ENCODE measurements at places on chromosomes 3 and 15.

DNA sequence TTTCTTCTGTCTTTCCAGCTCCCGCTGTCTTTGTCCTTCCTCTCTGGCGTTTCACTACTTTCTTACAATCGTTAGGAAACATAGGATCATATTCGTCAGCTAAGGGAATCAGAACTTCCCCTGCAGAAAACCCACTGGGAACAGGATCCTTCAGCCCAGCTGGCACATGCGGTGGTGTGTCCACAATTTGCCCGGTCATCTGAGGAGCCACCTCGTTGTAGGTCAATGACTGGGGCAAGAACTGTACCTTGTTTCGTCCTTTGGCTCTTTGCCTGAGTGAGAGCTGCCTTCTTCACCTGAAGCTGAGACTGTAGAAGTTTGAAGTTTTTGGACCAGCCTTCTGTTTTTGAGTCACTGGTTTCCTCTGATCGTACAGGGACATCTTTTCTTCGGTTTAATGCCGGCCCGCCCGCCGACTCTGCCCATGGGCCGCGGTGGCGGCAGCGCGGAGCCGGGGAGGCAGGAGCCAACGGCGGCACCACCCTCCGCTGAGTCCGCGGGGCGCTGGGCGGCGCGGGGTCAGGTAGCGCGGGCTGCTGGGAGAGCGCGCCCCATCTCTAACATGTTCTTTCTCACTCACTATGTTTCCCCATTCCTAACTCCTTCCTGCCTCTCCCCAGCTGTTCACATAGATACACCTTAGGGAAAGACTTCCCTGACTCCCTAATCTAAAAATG lies 214.1 kb upstream of the NANOGP8 start:
- no peak for DNase-seq

- no peak for DNase-seq
Measured at GRCh38 chr15:72614810-72615532, 39.5 kb upstream of the GOLGA6B start.

GRCh38 chr15:44243141-44243540 lies 45.4 kb upstream of the GOLM2 start:
- DNase-seq = peak; percentile 8

GRCh38 chr3:113312416-113312815 lies 101.1 kb downstream of the BOC start:
- no peak for DNase-seq

DNA sequence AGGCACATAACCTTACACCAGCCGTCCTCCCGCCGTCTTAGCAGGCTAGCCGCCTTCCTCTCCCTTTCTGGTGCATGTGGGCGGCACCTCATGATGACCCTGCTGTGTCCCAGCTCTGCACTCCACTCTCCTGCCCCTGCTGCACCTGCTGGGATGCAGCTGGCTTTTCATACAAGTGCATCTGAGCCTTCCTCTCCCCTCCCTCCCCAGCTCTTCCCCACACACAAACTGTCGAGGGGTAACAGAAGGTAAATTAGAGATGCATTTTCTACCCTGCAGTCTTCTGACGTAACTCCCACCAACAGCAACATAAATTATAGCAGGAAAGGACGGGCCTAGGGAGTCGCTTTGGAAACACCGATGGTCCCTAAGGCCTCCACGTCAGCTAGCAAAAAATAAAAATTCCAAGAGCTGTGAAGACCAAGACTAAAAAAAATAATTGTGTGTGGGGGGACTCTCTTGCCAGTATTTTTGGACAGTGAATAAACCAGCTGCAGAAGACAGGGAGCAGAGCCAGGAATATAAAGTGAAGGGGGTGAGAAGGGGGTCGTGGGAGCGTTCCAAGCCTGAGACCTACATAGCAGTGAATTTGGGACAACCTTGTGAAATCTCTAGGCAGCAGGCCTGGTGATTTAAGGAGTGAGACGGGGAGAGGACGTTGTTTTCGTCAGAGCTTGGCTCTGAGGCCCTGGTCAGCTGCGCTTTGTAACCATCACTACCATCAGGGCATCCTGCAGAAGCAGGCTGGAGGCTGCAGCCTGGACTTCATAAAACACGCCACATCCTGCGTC lies 216.2 kb downstream of the ADAMTS17 start:
- DNase-seq = no peak

DNA sequence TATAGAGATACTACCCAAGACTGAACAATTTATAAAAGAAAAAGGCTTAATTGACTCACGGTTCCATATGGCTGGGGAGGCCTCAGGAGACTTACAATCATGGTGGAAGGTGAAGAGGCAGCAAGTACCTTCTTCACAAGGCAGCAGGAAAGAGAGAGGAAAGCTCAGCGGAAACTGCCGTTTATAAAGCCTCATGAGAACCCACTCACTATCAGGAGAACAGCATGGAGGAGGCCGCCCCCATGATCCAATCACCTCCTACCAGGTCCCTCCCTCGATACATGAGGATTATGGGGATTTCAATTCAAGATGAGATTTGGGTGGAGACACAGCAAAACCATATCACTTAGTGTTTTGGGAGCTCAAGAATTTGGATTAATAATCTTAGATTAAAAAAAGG lies 240.2 kb downstream of the UACA start:
- no peak for DNase-seq

DNA sequence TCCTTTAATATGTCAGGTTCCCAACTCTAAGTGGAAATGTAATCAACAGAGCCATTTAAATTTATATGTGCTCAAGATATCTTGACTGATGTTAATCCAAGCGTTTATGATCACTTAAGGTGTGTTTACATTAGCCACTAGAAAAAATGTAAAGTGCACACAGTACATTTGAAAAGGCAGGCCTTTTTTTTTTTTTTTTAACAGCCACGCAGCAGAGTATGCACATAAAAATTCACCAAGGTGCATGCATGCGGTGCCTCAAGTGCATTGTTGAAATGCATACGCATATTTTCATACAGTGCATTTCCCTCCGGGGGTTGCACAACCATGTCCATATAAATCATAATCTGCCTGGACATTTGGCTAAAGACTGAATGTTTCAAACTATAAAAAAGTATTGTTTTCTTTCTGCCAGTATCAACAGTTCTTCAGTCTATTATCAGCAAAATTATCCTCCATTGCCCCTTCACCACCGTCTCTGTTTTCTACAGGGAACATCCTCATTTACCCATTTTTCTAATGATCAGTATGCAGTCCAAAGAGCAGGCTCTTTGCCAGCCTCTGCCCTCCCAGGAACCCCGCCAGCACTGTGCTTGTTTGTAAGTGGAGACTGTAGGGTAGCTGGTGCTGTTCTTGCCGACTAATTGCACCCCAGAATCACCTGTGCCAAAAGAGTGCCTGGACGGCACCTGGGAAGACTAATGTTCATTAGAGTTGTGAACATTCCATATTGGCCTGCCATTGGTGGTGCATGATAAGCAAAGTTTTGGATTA lies 611.2 kb upstream of the CFAP20DC start:
- DNase-seq = no peak

DNA sequence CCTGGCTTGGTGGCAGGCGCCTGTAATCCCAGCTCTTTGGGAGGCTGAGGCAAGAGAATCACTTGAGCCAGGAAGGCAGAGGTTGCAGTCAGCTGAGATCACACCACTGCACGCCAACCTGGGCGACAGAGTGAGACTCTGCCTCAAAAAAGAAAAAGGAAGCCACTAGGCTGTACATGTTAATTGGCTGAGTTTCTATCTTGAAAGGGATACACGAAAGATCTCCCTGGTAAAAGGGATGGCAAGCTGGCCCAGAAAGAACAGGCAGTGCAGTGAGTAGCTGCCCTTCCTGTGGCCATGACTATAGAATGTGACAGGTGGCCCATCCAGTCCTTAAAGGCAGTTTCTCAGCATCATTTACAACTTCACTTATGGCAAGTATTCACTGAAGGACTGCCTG lies 12.3 kb downstream of the LRIG1 start:
- DNase-seq = no peak

- DNase-seq = no peak
Measured at GRCh38 chr15:62684123-62684808, 358.3 kb upstream of the TPM1 start.

DNA sequence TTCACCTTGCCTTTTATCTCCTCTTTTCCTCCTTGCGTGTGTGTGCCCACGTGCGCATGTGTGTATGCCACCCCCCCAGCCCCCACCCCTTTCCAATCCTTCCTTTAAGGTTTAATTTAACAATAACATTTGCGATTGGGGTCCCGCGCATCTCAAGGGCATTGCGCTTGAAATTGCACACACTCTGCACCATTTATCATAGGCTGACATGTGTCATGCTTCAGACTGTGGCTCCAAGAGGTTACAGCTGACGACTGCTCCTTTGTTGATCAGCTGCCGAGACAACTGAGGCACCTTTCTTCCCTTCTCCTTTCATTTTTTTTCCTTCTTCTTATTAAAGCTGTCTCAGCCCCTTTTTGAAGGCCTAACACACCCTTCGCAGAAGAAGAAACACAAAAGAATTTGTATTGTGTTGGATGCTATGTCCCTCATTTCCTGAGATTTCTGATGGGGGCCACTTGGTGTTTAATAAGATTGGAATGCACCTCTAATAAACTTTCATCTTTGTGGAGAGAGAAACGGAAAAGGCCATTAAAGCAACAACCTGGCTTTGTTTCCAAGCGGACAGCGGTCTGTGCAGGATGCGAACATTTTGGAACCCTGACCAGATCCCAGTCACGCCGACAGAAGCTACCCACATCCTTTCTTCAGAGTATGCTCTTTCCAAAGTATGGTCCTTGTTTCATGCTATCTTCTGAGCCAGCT lies 470.1 kb downstream of the MCTP2 start:
- no peak for DNase-seq

GRCh38 chr3:29335943-29336342 lies 55.1 kb downstream of the RBMS3 start:
- no peak for DNase-seq

DNA sequence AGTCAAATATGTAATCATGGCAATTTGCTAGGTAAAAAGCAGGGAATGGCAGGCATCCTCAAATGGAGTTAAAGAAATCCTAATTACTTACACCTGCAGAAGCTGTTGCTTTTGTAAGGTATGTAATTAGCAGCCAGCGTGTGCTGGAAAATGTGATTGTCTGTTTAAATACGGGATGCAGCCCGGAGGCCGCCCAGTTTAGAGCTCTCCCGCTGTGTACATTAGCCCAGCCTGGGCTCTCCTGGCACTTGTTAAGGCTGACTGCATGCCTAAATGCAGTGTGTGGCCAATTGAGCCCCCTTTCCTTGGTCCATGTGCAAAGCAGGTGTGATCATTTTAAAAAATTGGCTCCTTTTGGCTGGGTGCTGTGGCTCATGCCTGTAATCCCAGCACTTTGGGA lies 9.0 kb downstream of the DPH3 start:
- DNase-seq = no peak

DNA sequence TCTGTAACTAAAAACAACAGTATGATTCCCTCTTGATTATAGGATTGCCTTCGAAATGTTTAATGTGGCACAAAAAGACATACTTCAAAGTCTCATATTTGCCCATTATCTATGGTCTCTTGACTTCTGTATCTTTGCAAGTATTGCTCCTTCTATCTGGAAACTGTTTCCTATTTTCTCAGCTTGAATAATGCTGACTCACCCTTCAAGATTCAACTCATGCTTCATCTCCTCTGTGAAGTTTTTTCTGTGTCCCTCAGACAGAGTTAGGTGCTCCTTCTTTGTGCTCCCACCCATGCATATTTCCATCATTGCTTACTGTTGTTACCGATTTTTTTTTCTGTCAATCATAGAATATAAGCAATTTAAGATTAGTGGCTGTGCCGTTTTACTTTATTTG lies 192.8 kb upstream of the ROBO1 start:
- DNase-seq = no peak

DNA sequence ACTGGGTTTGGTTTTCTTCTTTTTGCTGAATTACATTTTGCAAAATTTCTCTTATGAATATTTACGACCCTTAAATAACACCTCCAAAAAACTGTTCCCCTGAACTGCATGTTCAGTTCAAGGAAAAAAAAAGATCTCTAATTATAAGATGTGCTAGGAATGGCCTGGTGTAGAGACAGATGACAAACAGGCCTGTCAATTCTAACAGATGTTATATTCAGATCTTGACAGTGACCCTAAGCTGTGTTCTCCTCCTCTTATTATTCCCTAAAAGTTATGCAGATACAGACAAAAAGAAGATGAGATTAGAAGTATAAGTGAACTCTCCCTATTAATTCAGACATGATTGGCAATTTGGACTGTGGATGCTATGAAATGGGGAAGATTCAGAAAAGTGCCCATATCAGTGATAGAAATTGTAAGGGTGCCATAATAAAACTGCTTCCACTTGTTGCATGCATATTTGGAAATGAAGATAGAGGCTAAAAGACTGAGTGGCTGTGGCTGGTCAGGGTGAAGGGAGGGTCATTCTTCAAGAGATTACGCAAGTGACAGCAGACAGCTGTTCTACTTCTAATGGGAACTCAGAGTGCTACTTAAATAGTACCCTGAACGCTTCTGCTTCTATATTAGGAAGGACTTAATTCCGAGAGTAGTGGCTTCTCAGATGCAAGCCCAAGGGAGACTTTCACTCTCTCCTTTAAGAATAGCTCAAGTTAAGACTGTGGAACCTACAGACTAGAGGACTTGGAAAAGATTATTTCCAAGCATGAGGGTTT lies 75.5 kb downstream of the ADAMTS9 start:
- DNase-seq = no peak

GRCh38 chr3:73538486-73538885 lies 86.3 kb downstream of the PDZRN3 start:
- no peak for DNase-seq

- peak; percentile 49 for DNase-seq
Measured at GRCh38 chr3:189233225-189233858, 61.6 kb downstream of the TPRG1 start.

DNA sequence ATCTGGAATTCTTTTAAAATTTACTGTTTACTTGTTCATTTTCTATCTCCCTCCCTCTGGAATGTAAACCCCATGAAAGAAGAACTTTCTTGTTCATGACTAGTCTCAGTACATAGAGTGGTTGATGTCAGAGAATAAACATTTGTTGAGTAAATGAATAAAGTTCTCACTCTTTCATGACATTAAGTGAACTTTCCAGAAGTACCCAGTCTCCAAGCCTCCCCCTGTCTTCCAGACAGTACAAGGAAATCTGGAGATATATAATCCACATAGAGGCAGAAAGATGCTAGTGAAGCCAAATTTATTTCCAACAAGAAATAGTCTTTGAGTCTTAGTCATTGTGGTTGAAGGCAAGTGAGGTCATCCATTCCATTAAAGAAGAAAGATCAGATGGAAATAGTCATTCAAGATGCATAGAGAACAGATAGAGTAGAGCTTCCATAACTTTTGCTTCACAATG lies 71.5 kb upstream of the GALNT15 start:
- DNase-seq = peak; percentile 65

GRCh38 chr3:28114893-28115292 lies 126.5 kb upstream of the CMC1 start:
- no peak for DNase-seq

DNA sequence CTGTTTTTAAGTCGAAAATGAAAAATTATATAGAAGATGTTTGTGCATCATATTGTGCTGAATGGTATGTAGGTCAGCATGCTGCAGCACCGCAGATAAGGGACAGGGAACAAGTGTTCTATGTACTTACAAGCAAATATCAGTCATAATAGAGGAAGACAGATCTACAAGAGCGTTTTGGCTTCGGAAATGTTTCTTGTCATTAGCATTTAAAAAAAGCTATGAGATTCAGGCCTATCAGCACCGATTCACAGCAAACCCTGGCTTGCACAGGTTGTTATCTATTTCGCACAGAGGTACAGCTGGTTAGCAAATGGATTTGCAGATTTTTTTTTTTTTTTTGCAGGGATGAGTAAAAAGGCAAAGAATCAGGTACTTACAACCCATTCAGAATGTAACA lies 204.2 kb upstream of the TBC1D5 start:
- DNase-seq = no peak

GRCh38 chr15:66875588-66876420 lies 173.8 kb downstream of the SMAD6 start:
- DNase-seq = no peak

Data from GM04504 (cell line).